ENCODE measurements at places on chromosomes 5 and 9. TPM values are rescaled to one million over a fixed set of nuclear protein-coding genes. Genes with fewer than 3 reads are reported as not detected.

Gene RAB24
- total RNA-seq = 35.9 TPM

Gene RXRA
- 26.1 TPM for total RNA-seq

Gene GDF9
- not detected for total RNA-seq

Gene OBP2B
- not detected for total RNA-seq

Gene PLAC8L1
- not detected for total RNA-seq

Gene PCDHGA2
- 6.3 TPM for total RNA-seq

Gene ERAP2
- total RNA-seq = 1.8 TPM

Gene OLFM1
- total RNA-seq = 18.6 TPM

Gene LCN1
- total RNA-seq = not detected

DNA sequence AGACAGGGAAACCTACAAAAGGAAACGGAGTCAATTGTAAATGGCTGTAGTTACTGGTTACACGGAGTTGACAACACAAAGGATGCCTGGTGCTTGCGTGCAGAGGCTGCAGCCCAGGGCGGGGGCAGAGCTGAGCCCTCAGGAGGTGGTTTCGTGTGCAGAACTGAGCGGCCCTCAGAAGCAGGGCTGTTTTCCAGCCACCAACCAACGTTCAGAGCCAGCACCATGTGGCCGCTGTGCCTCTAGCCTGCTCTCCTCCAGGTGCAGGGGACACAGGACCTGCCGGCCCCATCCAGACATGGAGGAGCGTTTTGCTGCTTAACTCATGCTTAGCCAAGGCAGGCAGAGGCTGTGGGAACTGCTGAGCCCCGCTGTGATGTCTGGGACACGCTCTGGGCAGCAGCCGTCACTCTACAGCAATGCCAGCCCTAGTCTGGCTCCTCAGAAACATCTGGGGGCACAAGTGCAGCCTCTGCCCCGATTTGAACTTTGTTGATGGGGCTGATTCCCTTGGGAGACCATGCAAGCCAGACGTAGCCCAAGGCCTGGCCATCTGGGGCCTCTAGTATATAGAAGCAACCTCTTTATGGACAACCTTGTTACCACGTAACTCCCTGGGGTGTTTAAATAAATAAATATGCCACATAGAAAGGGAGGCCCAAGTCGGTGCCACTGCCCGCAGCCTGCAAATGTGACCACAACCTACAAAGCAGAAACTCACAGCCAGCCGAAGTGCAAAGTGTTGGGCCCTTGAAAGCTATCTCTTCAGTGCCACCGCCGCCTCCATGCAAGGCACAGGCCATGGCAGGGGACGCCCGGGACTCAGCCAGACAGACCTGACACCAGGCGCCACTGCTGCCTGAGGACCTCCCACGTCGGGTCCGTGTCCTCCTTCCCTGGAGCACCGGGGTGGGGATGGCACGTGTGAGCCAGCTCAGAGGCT is 42.1 kb downstream of the NKD2 start:
- no peak overlapping the region for H3K4me3 ChIP-seq
- no peak for DNase-seq
- H3K4me1 ChIP-seq = no peaks in the 10 kb centered on the region
- H3K36me3 ChIP-seq = no peaks in the 10 kb centered on the region
- no peak overlapping the region for H3K27ac ChIP-seq

- no peaks in the 10 kb centered on the region for H3K36me3 ChIP-seq
- H3K27me3 ChIP-seq = no peaks in the 10 kb centered on the region
- H3K27ac ChIP-seq = no peak overlapping the region
- DNase-seq = no peak
These were observed 465.9 kb downstream of the DMAC1 start for GRCh38 chr9:7333719-7334118.

DNA sequence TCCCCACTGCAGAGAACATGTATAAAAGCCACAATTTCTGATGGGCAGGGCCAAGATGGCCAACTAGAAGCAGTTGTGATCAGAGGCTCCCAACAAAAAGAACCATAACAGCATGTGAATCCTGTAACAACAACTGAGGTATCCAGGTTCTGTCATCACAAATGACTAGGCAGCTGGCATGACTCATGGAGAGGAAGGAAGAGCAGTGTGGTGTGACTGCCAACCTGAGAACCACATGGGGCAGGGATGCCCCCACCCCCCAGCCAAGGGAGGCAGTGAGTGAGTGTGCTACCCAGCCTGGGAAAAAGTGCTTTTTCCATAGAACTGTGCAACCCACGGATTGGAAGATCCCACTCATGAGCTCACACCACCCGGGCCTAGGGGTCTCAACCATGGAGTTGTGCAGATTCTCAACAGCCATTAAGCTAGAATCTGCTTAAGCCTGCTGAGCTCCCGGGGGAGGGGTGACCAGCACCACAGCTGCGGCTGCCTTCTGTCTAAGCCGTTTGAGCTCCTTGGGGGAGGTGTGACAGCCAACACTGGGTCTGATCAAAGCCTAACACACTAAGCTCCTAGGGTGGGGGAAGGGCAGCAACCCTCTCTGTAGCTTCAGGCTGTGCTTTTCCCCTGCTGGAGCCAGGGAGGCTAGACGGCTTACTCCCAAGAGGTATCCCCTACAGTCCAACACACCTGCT is 80.1 kb upstream of the DMAC1 start:
- no peak for DNase-seq
- H3K4me3 ChIP-seq = no peak overlapping the region
- H3K27ac ChIP-seq = no peak overlapping the region
- H3K27me3 ChIP-seq = no peaks in the 10 kb centered on the region
- no peaks in the 10 kb centered on the region for H3K36me3 ChIP-seq
- H3K4me1 ChIP-seq = no peaks in the 10 kb centered on the region

- H3K36me3 ChIP-seq = no peaks in the 10 kb centered on the region
- no peaks in the 10 kb centered on the region for H3K4me1 ChIP-seq
- peaks cover 30% of the 10 kb centered on the region for H3K27me3 ChIP-seq
- H3K27ac ChIP-seq = no peak overlapping the region
These were observed 77.8 kb upstream of the SHISAL2B start for GRCh38 chr5:64612344-64612961.

DNA sequence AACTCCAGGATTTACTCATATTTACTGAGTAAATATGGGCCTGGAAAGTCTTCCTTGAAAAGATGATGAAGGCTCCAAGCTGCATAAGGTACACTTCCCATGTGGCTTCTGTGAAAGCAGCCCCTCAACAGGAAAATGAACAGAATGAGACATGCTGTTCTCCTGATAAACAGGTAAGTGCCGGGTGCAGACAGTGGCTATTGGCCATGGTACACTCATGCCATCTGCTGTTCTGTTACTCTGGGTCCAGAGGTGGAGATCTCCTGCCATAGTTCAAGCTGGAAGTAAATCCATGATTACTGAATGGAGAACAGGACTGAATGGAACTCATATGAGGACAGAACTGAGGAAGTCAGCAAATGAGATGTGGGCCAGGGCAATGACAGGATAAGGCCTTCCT is 103.6 kb downstream of the SLIT3 start:
- no peak overlapping the region for H3K4me3 ChIP-seq
- peaks cover 8% of the 10 kb centered on the region for H3K36me3 ChIP-seq
- H3K27ac ChIP-seq = no peak overlapping the region
- DNase-seq = no peak
- peaks cover 11% of the 10 kb centered on the region for H3K4me1 ChIP-seq

DNA sequence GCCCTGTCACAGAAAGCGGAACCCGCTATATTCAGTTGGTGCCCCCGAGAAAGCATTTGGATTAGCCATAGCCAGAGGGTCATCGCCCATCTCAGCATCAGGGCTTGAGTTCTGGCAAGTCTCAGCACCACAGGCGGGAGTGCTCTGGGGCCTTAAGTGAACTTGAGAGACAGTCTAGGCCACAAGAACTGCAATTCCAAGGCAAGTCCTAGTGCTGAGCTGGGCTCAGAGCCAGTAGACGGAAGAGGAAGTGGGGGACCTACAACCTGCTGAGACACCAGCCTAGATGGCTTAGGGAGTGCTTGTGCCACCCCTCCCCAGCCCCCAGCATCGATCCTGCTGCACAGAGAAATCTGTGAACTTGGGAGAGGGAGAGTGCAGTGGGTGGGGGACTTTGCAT is 594.9 kb downstream of the CCDC171 start:
- no peaks in the 10 kb centered on the region for H3K36me3 ChIP-seq
- DNase-seq = no peak
- H3K27ac ChIP-seq = no peak overlapping the region
- H3K4me3 ChIP-seq = no peak overlapping the region
- H3K27me3 ChIP-seq = no peaks in the 10 kb centered on the region
- H3K4me1 ChIP-seq = no peaks in the 10 kb centered on the region

GRCh38 chr5:139186752-139187326 is 11.3 kb downstream of the SIL1 start:
- H3K4me1 ChIP-seq = peaks cover 18% of the 10 kb centered on the region
- no peaks in the 10 kb centered on the region for H3K36me3 ChIP-seq
- H3K27me3 ChIP-seq = no peaks in the 10 kb centered on the region
- no peak overlapping the region for H3K27ac ChIP-seq

GRCh38 chr9:12640016-12640587 is 53.1 kb upstream of the TYRP1 start:
- no peaks in the 10 kb centered on the region for H3K4me1 ChIP-seq
- H3K27me3 ChIP-seq = peaks cover 3% of the 10 kb centered on the region
- no peaks in the 10 kb centered on the region for H3K36me3 ChIP-seq
- H3K27ac ChIP-seq = no peak overlapping the region
- no peak overlapping the region for H3K4me3 ChIP-seq

DNA sequence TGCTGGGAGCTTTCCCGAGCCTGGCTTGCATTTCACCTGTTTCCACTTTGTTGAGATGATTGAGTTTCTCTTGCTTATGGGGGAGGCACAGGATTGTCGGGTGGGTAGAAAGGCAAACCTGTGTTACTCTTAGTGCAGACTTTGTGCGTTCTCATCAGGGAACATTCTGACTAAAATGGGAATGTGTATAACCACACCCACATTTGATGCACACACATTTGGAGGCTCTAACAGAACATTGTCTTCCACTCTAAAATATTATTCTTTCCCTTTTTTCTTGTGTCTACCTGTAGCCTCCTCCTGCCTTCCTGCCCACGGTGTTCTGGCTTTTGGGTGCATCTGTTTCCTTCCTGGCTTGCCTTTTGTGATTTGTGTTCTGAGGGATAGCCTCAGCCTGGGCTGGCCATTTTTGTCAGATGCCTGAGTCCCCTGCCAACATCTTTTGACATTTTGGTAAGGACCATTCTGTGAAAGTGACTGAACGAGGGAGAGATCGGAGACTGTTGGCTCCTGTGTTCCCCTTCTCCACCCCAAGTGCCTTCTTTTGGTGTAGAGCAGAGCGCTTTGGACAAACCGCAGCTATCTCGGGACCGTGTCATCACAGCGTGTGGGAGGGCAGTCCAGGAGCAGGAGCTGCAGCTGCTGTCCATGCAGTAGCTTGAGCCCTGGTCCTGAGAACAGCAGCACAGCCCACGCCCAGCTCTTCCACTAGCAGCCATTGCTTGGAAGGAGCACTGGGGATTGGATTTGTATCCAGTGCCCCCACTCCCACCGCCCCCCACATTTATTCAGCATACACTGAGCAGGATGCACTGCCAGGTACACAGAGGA is 101.4 kb downstream of the ARHGAP26 start:
- H3K36me3 ChIP-seq = no peaks in the 10 kb centered on the region
- H3K4me3 ChIP-seq = no peak overlapping the region
- H3K27me3 ChIP-seq = no peaks in the 10 kb centered on the region

- H3K36me3 ChIP-seq = no peaks in the 10 kb centered on the region
- DNase-seq = no peak
- H3K27ac ChIP-seq = no peak overlapping the region
- H3K4me3 ChIP-seq = no peak overlapping the region
- peaks cover 16% of the 10 kb centered on the region for H3K27me3 ChIP-seq
- no peaks in the 10 kb centered on the region for H3K4me1 ChIP-seq
These were observed 40.4 kb downstream of the AK8 start for GRCh38 chr9:132837501-132838286.

GRCh38 chr9:121682201-121682600 is 30.8 kb downstream of the DAB2IP start:
- H3K27ac ChIP-seq = no peak overlapping the region
- H3K27me3 ChIP-seq = no peaks in the 10 kb centered on the region
- no peaks in the 10 kb centered on the region for H3K36me3 ChIP-seq
- no peaks in the 10 kb centered on the region for H3K4me1 ChIP-seq
- no peak overlapping the region for H3K4me3 ChIP-seq
- DNase-seq = no peak

DNA sequence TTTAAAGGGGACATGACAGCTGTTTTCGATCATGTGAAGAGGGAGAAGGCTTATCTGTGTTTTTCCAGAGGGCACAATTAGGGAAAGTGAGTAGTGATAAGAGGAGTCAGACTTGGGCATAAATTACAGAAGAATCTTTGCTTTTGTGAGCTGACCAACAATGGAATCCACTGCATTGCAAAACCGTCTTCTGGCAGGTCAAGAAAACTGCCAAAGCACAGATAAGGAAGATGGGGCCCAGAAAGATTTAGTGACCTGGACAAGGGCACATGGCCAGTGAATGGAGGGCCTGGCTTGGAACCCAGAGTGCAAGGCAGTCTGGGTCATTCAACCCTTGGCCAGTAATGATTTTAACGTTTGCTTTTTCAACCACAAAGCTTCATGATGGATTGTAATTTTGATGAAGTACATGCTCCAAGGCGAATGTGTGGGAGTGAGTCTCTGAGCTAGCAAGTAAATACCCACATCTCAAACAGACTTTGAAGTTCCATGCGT is 153.2 kb upstream of the MAST4 start:
- H3K27ac ChIP-seq = no peak overlapping the region
- DNase-seq = peak; percentile 19
- H3K36me3 ChIP-seq = no peaks in the 10 kb centered on the region
- no peak overlapping the region for H3K4me3 ChIP-seq
- H3K4me1 ChIP-seq = peaks cover 16% of the 10 kb centered on the region

DNA sequence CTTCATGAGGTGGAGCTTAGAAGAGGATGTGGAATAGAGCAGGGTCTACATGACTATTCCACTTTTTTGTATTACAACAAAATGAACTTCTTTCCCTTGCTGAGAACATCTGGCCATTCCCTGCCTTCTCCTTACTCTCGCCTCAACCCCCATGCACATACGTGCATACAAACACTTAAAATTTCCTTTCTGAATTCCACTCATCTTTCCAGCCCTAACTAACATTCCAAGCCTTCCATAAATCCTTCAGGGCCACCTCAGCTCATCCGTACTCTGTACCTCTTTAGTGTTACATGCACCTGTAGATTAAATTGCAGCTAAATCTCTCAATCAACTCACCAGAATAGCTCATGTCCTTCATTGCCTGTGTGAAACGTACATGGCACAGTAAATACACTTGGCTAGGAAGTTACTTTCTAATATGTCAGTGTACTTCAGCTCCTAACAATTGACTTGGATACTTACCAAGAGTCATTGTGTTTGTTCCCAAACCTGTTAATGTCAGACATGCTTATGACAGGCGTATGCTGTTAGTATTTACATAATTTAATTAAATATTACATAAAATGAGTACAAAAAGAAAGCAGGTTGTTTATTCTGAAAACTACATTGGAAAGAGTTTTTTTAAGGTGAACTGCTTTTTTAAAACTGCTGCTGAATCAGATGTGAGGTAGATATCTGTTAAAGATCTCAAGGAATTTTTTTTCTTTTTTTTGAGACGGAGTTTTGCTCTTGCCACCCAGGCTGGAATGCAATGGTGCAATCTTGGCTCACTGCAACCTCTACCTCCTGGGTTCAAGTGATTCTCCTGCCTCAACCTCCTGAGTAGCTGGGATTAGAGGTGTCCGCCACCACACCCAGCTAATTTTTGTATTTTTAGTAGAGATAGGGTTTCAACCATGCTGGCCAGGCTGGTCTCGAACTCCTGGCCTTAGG is 55.7 kb downstream of the GLIS3 start:
- no peaks in the 10 kb centered on the region for H3K36me3 ChIP-seq
- no peaks in the 10 kb centered on the region for H3K4me1 ChIP-seq
- no peak for DNase-seq
- no peaks in the 10 kb centered on the region for H3K27me3 ChIP-seq

- H3K4me1 ChIP-seq = no peaks in the 10 kb centered on the region
- no peaks in the 10 kb centered on the region for H3K36me3 ChIP-seq
- DNase-seq = no peak
- no peak overlapping the region for H3K4me3 ChIP-seq
- H3K27ac ChIP-seq = no peak overlapping the region
- H3K27me3 ChIP-seq = peaks cover 52% of the 10 kb centered on the region
These were observed 182.9 kb downstream of the MEF2C start for GRCh38 chr5:88700121-88700520.
